T-cell (primary cell): ENCODE measurements at places on chromosomes 1 and 21.

GRCh38 chr1:91631718-91632330, 131.2 kb downstream of the CDC7 start:
- DNase-seq, result no peak

GRCh38 chr21:17476006-17476405, 36.8 kb upstream of the CXADR start:
- DNase-seq, result no peak

- DNase-seq, result no peak
These were observed 7.6 kb upstream of the GBP4 start for GRCh38 chr1:89206373-89206772.

DNA sequence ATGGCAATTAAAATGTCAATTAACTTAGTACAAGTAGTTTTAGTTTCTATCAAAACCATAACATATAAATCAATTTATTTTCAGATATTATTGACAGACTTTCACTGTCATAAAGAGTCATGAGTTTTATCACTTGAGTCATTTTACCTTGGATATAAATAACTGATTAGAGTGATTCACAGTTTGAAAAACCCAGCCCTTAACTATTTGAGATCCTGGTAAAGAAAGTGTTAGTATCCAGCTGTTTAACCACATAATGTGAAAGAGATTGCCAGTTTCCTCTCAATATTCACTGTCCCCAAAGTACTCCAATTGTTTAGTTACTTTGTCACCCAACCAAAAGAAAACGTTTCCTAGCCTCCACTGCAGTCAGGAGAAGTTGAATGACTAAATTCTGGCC, 91.3 kb downstream of the UCHL5 start:
- no peak for DNase-seq

- no peak for DNase-seq
These were observed 206.3 kb downstream of the PDE4B start for GRCh38 chr1:65998763-65999583.

DNA sequence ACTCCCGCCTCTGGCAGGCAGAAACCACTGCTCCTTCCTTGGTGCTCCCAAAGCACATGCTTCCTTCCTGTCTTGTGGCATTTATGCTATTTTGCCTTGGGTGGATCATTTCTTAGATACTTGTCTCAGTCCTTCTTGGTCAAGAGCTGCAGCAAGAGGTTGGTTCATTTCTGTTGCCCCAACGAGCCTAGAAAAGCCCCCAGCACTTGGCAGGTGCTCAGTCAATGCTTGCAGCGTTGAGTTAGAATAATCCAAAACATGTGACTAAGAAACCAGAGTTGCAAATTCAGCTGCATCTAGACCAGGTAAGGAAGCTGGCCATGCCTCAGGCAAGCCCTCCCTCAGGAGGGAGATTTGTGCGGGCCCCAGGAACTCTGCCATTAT, 42.4 kb upstream of the TENT5C start:
- no peak for DNase-seq

GRCh38 chr1:156821801-156822200, 5.2 kb upstream of the SH2D2A start:
- DNase-seq, result no peak

DNA sequence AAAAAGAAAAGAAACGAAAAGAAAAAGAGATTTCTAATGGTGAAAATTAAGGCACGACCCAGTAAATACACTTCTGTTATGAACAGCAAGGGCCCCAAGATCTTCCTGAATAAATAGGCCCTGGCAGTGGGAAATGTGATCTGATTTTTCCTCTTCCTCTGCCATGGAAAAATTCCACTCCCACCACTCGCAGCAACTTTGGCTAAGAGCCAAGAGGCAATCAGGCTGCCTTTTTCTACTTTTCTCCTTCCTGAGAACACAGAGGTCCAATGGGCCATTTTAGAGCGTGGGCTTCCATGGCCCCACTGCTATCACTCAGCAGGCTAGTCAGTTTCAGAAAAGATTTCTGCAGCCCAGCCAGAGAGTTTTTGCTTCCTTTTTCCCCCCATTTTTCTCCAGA, 33.7 kb upstream of the AK4 start:
- DNase-seq, result no peak

DNA sequence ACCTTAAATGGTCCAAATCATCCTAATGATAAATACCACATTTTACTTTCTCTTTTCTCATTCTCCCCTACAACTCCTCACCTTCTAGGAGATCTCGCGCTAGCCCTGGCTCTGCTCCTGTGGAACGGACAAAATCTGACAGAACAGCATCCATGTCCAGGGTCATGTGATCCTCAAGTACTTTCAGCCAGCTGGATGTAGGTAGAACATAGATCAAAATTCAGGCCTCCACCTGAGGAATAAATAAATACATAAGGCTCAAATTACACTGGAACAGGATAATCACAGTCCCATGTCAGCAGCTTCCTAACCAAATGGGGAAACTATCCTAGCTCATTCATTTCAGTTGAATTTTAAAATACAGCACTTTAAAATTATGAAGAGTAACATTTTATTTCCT, 33.2 kb downstream of the OTUD7B start:
- no peak for DNase-seq

- DNase-seq, result peak; percentile 62
These were observed 1.5 kb upstream of the S100A14 start for GRCh38 chr1:153617663-153618062.

DNA sequence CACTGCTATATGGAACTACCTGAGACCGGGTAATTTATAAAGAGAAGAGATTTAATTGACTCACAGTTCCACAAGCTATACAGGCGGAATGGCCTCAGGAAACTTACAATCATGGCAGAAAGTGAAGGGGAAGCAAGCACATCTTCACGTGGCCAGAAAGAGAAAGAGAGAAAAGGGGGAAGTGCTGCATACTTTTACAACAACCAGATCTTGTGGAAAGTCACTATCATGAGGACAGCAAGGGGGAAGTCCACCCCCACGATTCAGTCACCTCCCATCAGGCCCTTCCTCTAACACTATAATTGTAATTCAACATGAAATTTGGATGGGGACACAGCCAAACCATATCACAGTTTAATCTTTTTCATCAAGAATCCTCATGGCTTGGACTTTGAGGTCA, 339.2 kb upstream of the AJAP1 start:
- DNase-seq, result no peak

GRCh38 chr1:41534181-41535076, 49.9 kb upstream of the EDN2 start:
- DNase-seq, result no peak

- no peak for DNase-seq
These were observed 55.0 kb downstream of the NTMT2 start for GRCh38 chr1:170200621-170201397.

DNA sequence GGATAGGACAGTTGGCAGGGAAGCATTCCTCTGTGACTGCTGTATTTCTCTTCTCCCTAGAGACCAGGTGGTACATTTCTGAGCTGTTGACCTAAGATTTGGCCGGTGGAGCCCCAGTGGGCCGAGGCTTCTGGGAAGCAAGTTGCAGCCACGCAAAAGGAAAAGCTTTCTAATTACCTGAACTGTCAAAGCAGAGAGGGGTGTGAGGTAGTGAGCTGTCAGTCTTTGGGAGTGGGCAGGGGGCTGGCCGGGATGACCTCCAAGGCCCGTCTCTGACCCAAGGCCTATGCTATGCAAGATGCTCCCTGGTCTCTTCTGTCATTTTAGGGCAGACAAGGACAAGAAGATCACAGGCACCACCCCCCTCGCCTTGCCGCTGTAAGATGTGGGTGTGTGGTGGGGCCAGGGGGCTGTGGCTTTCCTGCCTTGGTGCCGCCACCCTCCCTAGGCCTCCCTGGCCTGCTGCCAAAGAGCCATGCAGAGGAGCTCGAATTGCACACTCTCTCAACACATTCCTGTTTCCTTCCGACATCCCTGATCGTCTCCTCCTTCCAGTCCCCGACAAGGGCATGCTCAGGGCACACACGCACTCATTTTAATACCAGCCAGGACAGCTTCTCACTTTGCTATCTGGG, 7.7 kb downstream of the PADI1 start:
- DNase-seq, result peak; percentile 67

DNA sequence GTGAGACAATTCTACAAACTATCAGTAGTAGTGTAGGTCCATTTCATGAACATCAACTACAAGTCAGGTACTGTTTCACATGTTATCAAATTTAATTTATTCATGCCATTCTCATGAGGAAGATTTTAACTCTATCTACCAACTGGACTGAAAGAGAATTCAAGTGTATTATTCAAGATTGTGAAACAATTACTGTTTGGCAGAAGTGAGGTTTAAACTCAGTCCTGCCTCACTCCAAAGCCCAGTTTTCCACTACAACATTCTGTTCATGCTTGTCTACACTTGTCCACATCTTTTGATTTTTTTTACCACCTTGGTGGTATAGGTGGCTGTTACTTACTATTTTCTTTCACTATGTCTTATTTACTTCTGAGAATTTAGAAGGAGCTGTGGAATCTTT, 272.9 kb downstream of the TGFB2 start:
- no peak for DNase-seq

GRCh38 chr1:206471415-206471801, 1.1 kb downstream of the IKBKE start:
- DNase-seq, result no peak

GRCh38 chr1:172906778-172907592, 143.8 kb downstream of the TNFSF18 start:
- peak; percentile 9 for DNase-seq

- DNase-seq, result no peak
These were observed 31.5 kb upstream of the RNF187 start for GRCh38 chr1:228455715-228456114.

DNA sequence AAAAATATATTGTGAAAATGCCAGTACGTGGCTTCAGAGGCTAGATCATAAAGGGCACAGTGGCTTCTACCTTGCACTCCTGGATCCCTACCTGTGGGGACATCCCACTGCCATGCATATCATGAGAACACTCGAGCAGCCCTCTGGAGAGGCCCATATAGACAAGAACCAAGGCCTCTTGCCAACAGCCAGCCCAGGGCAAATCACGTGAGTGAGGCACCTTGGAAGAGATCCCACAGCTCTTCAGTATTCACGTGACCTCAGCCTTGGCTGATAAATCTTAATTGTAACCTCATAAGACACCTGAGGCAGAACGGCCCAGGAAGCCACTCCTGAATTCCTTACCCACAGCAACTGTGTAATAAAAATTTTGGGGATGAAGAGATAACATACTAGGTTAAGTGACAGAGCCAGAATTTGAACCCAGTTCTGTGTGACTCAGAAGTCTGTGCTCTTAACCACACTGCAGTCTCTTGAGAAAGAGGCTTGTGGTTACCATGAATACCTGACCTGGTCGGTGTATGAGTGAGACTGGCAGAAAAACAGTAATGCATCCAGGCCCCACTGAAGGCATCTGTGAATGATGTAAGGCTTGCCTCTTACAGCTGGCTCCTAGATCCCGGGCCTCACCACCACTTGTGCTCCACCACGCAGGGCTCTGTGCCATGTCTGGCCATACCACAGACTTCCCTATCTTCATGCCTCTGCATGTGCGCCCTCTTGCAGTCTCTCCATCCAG, 6.9 kb upstream of the A3GALT2 start:
- no peak for DNase-seq

GRCh38 chr1:24957808-24958752, 28.0 kb upstream of the RUNX3 start:
- no peak for DNase-seq

DNA sequence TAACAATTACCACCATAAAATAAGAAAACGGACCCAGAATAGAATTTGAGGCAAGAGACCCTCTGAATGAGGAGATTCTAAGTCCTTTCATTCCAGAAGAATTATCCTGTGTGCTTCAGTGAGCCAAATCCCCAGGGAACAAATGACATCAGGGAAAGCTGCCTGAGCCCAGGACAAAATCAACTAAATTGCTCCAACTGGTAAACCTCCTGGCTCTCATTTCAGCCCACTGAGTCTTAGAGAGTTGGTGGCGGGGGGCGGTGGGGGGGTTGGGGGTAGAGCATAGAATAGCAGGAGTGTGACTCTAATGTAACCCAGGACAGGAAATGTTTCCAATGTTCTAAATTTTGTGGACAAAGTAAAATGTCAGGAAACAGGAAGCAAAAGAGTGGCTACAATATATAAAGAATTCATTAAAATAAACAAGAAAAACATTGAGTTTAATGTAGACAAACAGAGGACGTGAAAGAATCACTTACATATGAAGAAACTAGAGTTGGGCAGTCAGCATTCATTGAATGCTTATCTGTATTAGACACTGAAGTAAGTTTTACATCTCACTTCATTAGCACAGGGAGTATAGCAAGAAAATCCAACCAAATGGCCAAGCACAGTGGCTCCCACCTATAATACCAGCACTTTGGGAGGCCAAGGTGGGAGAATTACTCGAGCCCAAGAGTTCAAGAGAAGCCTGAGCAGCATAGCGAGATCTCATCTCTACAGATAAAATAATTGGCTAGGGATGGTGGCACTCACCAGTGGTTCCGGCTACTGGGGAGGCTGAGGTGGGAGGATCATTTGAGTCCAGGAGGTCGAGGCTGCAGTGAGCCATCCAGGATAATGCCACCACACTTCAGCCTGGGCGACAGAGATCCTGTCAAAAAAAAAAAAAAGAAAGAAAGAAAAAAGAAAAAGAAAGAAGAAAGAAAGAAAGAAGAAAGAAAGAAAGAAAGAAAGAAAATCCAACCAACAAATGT, 75.1 kb downstream of the DHRS3 start:
- no peak for DNase-seq

DNA sequence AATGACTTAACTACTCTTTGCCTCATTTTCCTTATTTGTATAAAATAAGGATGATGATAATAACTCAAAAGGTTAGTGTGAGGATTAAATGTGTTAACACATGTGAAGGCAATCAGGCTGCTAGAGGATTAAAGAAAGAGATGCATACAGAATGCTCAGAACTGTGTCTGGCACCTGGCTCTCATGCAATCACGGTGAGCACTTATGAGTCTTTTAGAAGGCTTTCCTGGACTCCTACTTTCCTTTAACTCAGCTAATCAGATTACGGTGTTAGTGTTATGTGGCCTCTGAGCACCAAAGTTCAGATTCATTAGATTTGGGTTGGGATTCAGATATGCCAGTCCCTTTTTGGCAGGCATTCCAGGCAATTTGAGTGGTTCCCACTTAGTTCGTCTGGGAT, 311.6 kb upstream of the USP24 start:
- no peak for DNase-seq

GRCh38 chr1:162281426-162281825, 95.2 kb downstream of the SPATA46 start:
- DNase-seq, result no peak

DNA sequence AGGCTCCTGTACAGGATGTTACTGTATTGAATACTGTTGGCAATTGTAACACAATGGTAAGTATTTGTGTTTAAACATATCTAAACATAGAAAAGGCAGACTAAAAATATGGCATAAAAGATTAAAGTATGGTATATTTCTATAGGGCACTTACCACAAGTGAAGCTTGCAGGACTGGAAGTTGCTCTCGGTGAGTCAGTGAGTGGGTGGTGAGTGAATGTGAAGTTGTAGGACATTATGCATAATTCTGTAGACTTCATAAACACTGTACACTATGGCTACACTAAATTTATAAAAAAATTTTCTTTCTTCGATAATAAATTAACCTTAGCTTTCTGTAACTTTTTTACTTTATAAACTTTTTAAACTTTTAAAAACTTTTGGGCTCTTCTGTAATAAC, 13.7 kb upstream of the TRIM62 start:
- no peak for DNase-seq

- DNase-seq, result no peak
These were observed 6.3 kb downstream of the RCC1 start for GRCh38 chr1:28512058-28512611.
